ENCODE measurements at places on chromosomes 4 and X. TPM values are rescaled to one million over a fixed set of nuclear protein-coding genes. Genes with fewer than 3 reads are reported as not detected.
A peak's percentile ranks its signal among the peaks of the same experiment; 100 is the strongest.

The RPS6KA3 gene
- 35.5 TPM for total RNA-seq

The GAGE12J gene
- not detected for total RNA-seq

DNA sequence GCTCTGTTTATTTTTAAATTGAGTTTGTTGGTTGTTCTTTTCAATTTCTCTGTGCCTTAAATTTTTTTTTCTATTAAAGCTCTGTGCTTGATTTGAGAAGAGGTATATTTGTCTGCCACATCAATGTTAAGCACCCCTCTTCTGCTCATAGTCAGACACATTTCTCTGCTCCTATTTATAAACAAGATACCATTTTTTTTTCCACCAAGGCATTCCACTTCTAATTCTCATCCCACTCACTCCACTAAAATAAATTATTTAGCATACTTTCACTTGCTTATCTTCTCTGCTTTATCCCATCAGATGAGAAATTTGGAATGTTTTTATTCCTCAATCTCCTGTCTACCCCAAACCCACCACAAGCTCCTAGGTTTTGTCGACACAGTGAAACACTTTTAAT, 127.0 kb upstream of the PDE5A start:
- no peak overlapping the region for H3K4me3 ChIP-seq
- H3K4me1 ChIP-seq, result no peaks in the 10 kb centered on the region
- no peak for DNase-seq
- H3K36me3 ChIP-seq, result no peaks in the 10 kb centered on the region
- H3K27me3 ChIP-seq, result no peaks in the 10 kb centered on the region

DNA sequence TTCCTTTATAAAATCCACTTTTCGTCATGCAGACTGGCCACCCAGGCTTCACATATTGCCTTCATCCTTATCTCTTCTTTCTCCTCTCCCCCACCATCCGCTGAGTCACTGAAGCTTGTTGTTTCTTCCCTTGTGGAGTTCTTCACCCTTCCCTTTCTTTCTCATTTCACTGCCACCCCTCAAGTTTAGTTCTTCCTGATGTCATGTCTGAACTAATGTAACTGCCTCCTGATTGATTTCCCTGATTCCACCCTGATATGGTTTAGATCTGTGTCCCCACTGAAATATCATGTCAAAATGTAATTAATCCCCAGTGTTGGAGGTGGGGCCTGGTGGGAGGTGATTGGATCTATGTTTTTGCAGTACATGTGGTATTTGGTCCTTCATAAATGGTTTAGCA, 151.4 kb downstream of the CPEB2 start:
- no peaks in the 10 kb centered on the region for H3K27me3 ChIP-seq
- DNase-seq, result no peak
- H3K27ac ChIP-seq, result no peak overlapping the region

GRCh38 chr4:5545271-5545670, 163.1 kb downstream of the EVC2 start:
- no peak overlapping the region for H3K27ac ChIP-seq
- H3K4me3 ChIP-seq, result no peak overlapping the region
- no peaks in the 10 kb centered on the region for H3K4me1 ChIP-seq
- DNase-seq, result no peak
- no peaks in the 10 kb centered on the region for H3K36me3 ChIP-seq

DNA sequence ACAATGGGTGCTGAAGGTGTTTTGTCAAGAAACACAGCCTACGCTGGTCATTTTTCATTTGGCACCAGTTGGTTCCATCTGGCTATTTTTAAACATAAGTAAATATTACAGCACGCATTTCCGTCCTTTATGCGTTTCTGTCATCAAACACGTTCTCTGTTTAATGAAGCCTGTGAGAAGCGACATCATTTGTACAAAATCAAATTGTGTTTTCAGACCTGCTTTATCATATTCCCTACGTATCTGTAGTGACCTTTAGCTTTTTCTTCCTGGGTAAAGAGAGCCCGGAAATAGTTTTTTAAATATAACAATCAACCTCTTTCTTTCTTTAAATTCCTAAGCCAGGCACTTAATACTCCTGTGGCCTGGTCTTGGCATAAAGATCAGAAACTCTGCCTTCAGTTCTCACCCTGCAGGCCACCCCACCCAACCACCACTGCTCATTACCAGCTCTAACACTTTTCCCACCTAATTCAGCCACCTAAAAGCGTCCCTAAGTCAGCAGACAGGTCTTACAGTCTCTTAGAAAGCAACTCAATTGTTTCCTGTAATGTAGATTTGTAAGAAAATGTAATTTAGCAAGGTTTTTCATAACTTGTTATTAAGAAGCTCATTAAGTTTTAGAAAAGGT, 30.4 kb downstream of the ACSL1 start:
- no peak for DNase-seq
- H3K4me3 ChIP-seq, result no peak overlapping the region
- no peaks in the 10 kb centered on the region for H3K36me3 ChIP-seq
- H3K27ac ChIP-seq, result no peak overlapping the region
- H3K27me3 ChIP-seq, result no peaks in the 10 kb centered on the region

DNA sequence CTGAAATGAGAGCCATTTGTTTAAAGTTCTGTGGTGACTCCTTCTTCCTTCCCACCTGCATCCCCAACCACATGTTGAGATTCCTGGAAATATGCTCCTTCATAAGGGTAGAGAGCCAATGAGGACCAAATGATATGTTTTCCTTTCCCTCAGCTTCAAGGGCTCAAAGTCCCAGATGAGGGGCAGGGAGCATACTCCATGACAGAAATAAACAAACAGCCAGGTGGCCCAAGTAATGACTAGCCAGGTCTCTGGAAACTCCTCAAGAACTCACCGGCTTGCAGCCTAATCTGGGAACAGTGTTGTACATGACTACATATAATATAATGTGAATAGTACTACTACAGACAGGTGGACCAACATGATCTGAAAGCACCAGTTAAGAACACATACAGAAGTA, 392.3 kb downstream of the PACRGL start:
- no peaks in the 10 kb centered on the region for H3K36me3 ChIP-seq
- no peaks in the 10 kb centered on the region for H3K4me1 ChIP-seq
- no peak overlapping the region for H3K4me3 ChIP-seq
- no peak for DNase-seq
- H3K27ac ChIP-seq, result no peak overlapping the region

- H3K36me3 ChIP-seq, result no peaks in the 10 kb centered on the region
- no peak for DNase-seq
- H3K4me1 ChIP-seq, result no peaks in the 10 kb centered on the region
- H3K27me3 ChIP-seq, result no peaks in the 10 kb centered on the region
Observed at GRCh38 chr4:125714845-125715244, 400.1 kb downstream of the FAT4 start.

DNA sequence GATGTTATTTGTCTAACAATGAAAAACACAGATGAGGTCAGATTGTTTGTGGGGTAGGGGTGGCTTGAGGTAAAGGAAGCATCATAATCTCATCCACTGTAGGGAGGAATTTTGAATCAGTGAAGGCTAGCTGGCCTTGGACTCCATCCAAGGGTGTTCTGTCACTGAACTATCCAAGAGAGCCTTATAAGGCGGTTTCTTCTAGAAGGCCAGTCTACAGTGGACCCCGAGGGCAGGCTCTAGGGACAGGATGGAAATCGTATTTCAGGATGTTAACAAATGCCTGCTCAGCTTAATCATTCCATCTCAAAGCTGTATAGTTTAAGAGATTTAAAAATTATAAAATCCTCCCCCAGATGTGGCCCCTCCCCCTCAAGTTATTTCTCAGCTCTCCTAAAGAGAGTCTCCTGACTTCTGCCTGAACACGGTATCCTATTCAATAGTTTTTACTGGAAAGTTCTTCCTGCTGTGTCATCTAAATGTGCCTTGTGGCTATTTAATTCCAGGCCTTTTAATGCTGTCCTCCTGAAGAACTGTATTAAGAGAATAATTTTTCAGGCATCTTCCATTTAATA, 8.0 kb downstream of the IGFBP7 start:
- H3K4me1 ChIP-seq, result no peaks in the 10 kb centered on the region
- DNase-seq, result no peak
- no peak overlapping the region for H3K27ac ChIP-seq
- no peak overlapping the region for H3K4me3 ChIP-seq
- peaks cover 8% of the 10 kb centered on the region for H3K27me3 ChIP-seq
- H3K36me3 ChIP-seq, result no peaks in the 10 kb centered on the region

DNA sequence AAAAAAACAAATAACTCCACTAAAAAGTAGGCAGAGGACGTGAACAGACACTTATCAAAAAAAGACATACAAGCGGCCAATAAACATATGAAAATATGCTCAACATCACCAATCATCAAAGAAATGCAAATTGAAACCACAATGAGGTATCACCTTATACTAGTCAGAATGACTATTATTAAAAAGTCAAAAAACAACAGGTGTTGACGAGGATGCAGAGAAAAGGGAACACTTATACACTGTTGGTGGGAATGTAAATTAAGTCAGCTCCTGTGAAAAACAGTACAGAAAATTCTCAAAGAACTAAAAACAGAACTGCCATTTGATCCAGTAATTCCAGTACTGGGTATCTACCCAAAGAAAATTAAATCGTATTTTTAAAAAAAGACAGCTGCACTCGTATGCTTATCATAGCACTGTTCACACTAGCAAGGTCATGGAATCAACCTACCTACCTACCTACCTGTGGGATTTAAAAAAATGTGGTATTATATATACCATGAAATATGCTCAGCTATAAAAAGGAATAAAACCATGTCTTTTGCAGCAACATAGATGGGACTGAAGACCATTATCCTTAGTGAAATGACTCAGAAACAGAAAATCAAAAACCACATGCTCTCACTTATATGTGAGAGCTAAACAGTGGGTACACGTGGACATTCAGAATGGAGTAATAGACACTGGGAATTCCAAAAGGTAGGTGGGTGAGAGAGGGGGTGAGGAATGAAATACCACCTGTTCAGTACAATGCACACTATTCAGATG, 24.8 kb upstream of the PTPN13 start:
- H3K4me1 ChIP-seq, result no peaks in the 10 kb centered on the region
- H3K27me3 ChIP-seq, result no peaks in the 10 kb centered on the region
- no peaks in the 10 kb centered on the region for H3K36me3 ChIP-seq

DNA sequence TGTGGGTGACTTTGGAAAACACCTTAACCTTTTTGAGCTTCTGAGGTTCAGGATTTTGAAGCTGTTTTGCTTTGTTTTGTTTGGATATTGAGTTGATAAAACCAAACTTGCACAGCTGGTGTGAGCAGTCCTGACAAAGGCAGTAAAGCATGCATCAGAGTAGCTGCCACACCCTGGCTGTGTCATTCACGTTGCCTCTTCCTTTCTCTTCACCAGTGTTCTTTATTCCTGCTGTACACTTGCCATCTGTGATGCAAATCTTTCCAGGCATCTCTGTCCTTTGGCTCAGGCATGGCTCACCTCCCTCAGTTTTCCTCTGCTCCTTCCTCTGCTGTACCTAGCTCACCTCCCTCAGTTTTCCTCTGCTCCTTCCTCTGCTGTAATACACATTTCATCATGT, 1850.2 kb upstream of the AGA start:
- no peaks in the 10 kb centered on the region for H3K36me3 ChIP-seq
- no peaks in the 10 kb centered on the region for H3K4me1 ChIP-seq
- DNase-seq, result no peak
- no peaks in the 10 kb centered on the region for H3K27me3 ChIP-seq
- H3K4me3 ChIP-seq, result no peak overlapping the region

DNA sequence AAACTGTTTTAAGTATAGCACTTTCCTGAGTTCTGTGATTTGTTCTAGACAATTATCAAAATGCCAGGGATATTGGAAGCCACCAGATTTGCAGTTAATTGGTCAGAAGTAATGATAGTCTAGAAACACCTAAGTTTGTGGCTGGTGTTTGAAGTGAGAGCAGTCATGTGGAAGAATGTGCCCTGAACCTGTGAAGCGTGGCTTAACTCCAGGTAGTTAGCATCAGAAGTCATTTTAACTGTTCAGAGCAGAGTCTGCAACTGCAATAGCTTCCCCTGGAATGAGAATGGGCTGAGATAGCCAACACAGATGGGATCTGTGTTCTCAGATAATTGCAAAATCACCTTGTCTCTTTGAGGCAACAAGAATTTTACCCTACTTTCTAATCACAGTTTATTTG, 255.1 kb upstream of the GK2 start:
- no peak overlapping the region for H3K4me3 ChIP-seq
- no peak for DNase-seq
- H3K27me3 ChIP-seq, result no peaks in the 10 kb centered on the region
- no peaks in the 10 kb centered on the region for H3K36me3 ChIP-seq
- no peak overlapping the region for H3K27ac ChIP-seq

DNA sequence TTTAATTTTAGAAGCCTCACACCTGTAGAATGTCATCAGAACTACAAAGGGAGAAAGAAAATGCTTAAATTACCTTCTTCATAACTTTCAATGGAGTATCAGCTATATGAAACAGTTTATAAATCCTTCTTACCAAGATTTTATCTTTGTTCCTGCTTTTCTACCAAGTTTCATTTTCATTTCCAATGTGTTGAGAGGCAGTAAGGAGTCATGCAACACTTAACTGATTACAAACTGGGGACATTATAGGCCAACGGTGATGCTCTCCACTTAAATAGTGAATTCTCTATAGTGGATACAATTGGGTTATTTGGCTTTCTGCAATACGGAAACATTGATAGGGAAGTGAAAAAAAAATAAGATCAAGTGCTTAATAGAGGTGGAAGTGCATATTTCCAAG, 145.2 kb upstream of the FTHL17 start:
- no peak for DNase-seq
- no peaks in the 10 kb centered on the region for H3K27me3 ChIP-seq
- H3K27ac ChIP-seq, result no peak overlapping the region
- H3K4me1 ChIP-seq, result no peaks in the 10 kb centered on the region
- H3K36me3 ChIP-seq, result no peaks in the 10 kb centered on the region

GRCh38 chr4:74529284-74530041, 84.5 kb downstream of the AREG start:
- H3K36me3 ChIP-seq, result no peaks in the 10 kb centered on the region
- no peak for DNase-seq
- no peak overlapping the region for H3K4me3 ChIP-seq
- H3K27ac ChIP-seq, result no peak overlapping the region

GRCh38 chr4:17166954-17167353, 268.5 kb upstream of the LDB2 start:
- no peak overlapping the region for H3K27ac ChIP-seq
- no peak for DNase-seq
- H3K4me1 ChIP-seq, result peaks cover 12% of the 10 kb centered on the region
- H3K4me3 ChIP-seq, result no peak overlapping the region
- no peaks in the 10 kb centered on the region for H3K36me3 ChIP-seq
- no peaks in the 10 kb centered on the region for H3K27me3 ChIP-seq

GRCh38 chrX:19040373-19040772, 56.5 kb upstream of the PHKA2 start:
- peak; percentile 4 for DNase-seq
- H3K27me3 ChIP-seq, result no peaks in the 10 kb centered on the region
- H3K4me1 ChIP-seq, result no peaks in the 10 kb centered on the region
- H3K27ac ChIP-seq, result no peak overlapping the region
- no peak overlapping the region for H3K4me3 ChIP-seq

DNA sequence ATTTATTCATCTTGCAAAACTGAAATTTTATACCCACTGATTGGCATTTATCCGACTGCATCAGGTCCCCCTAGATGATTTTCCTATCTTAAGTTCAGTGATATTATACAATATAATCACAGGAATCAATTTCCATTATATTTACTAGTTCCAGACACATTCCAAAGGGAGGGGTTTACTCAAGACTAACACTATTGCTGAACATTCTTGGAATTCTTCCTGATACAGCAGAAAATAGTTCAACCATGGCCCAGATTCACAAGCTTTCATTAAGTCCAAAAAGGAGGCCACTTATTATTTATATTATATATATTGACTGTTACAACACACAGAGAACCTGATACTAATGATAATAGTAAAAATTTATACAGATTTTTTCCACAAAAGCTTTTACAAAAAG, 2353.6 kb downstream of the PCDH7 start:
- no peaks in the 10 kb centered on the region for H3K4me1 ChIP-seq
- DNase-seq, result no peak
- no peaks in the 10 kb centered on the region for H3K36me3 ChIP-seq
- no peaks in the 10 kb centered on the region for H3K27me3 ChIP-seq

GRCh38 chrX:121179972-121180371, 132.6 kb downstream of the GLUD2 start:
- H3K4me1 ChIP-seq, result no peaks in the 10 kb centered on the region
- no peak for DNase-seq
- no peaks in the 10 kb centered on the region for H3K36me3 ChIP-seq
- no peaks in the 10 kb centered on the region for H3K27me3 ChIP-seq

Measured in HCT116 (cell line).